H4 (cell line): ENCODE measurements at places on chromosomes 11 and 22. TPM values are rescaled to one million over a fixed set of nuclear protein-coding genes. Genes with fewer than 3 reads are reported as not detected.

- no peak for DNase-seq
These were observed 4.1 kb downstream of the KCNQ1 start for GRCh38 chr11:2448661-2449547.

Gene ANKK1
- 0.06 TPM in 1 of 2 replicates, not detected in the other for total RNA-seq

Gene MOGAT2
- not detected in 2 replicates for total RNA-seq

GRCh38 chr11:94049351-94049750 is 28.2 kb downstream of the HEPHL1 start:
- DNase-seq: no peak

Gene CCDC89
- total RNA-seq: not detected in 2 replicates

DNA sequence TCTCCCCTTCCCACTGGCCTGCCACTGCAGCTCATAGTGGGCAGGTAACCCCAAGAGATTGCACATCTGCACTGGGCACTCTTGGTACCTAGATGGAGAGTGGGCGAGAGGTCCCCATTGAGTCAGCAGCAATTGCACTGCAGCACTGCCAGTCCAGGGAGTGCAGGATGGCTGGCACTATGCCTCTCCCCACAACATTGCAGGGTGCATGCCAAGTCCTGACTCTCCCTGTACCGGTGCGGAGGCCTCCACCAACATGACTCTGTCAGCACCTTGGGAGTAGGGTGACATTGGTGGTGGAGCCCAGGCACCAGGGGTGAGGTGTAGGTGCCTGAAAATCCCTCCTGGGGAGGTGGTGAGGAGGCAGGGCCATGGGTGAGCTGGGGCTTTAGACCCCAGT is 82.2 kb downstream of the TRAF6 start:
- no peak for DNase-seq

Gene SLC36A4
- 2.9 and 10.0 TPM in 2 replicates for total RNA-seq

DNA sequence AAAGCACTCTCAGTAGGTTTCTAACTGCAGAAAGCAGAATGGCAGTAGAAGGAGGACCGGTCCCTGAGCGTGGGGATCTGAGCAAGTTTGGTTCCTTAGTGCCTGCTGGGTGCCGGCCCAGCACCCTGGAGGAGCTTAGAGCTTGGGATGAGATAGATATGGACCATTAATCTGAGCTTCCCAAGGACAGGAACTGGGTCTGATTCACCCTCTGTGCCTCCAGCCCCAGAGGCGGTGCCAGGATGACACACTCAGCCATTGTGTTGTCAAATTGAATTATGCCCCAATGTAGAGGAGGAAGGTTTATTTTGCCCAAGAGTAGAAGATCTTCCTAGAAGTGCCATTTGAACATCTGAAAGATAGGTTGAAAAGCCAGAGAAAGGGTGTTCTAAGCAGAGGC is 4.3 kb downstream of the ZC3H7B start:
- no peak for DNase-seq

DNA sequence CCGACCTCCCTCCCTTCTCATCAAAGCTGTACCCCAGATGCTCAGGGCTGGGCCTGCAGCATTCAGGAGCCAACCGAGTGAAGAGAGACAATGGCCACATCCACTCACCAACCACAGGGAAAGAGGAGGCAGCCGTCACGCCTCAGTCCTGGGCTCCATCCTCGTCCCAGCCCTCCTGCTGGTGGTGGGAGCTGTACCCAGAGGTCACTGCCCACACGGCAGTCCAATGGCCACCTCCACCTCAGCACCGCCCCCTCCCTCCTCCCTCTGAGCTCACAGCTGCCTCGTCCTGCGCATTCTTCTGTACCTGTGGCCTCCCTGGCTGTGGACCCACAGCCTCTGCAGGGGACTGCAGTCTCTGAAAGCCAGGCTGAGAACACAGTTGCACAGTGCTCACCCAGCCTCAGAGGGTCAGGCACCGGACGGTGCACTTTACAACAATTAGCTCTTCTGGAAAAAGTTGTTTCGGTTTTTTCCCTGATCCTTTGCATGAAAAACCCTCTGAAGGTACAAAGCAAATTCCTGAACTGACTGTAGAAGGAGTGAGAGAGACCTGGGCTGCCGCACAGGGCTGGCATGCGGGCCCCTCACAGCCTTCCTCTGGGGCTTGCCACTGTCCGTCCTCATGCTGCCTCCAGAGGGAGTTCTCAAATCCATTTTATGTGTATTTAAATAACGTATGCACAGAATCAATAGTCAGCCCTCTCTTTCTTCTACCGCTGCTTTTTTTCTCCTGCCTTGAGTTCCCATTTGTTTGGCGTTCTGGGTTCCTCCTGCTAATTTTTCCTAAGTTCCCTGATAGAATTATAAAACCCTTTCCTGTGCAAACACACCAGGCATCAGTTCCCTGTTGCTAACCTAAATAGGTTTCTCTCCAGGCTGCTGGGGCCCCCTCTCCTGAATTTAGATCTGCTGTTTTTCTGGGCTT is 52.7 kb downstream of the PHF21B start:
- DNase-seq: no peak

GRCh38 chr22:36755316-36755715 is 20.6 kb downstream of the IFT27 start:
- no peak for DNase-seq

DNA sequence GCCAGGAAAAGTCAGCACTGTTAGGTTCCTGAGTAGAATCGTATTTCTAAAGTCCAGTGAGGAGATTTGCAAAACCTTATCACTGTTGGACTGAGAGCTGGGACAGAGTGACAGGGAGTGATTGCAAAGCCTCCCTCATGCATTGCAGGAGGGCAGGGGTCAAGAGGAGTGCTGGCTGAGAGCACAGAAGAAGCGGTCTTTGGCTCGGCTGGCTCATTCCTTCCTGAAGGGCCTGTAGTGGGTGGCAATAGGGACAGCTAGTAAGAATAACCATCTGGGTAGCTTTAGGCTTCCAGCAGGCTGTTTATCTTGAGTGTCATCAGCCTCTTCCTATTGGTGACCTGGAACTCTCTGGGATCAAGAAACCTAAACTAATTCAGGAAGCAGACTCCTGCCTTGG is 53.4 kb downstream of the CD44 start:
- no peak for DNase-seq
